ENCODE measurements at places on chromosomes 4 and X. TPM values are rescaled to one million over a fixed set of nuclear protein-coding genes. Genes with fewer than 3 reads are reported as not detected.

PCSK1N gene
- polyA plus RNA-seq: 8.7 TPM

APBB2 gene
- polyA plus RNA-seq: 9.9 TPM

UTP3 gene
- 10.9 TPM for polyA plus RNA-seq

NKX3-2 gene
- not detected for polyA plus RNA-seq

Measured in cardiac muscle cell (in vitro differentiated cells and primary cell).